ENCODE measurements at places on chromosomes 5 and 9.

DNA sequence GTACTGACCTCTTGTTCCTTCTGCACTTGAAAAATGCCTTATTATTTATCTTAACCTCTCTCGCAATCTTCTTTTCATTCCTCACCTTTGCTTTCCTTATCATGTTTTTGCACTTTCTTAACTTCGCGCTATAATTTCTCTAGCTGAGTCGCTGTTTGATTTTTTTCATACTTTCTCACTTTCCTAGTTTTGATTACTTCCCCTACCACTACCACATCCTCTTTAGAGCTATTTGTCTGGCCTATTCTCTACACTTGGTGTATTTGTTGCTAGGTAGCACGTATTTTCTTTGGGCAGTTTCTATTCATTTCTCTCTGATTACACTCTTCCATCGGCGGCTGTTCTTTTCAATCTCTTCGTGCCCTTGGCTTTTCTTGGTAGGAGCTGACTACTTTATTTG, 611.8 kb downstream of the BNC2 start:
- no peak for DNase-seq

- DNase-seq = no peak
Observed at GRCh38 chr5:130624805-130625204, 540.3 kb downstream of the HINT1 start.

- DNase-seq = no peak
Observed at GRCh38 chr9:128243215-128244018, 32.4 kb downstream of the GOLGA2 start.

- DNase-seq = no peak
Observed at GRCh38 chr5:113660206-113660605, 146.7 kb downstream of the YTHDC2 start.

GRCh38 chr5:98585661-98586310, 187.7 kb upstream of the RGMB start:
- no peak for DNase-seq

GRCh38 chr5:109195667-109196066, 214.1 kb downstream of the PJA2 start:
- DNase-seq = no peak

DNA sequence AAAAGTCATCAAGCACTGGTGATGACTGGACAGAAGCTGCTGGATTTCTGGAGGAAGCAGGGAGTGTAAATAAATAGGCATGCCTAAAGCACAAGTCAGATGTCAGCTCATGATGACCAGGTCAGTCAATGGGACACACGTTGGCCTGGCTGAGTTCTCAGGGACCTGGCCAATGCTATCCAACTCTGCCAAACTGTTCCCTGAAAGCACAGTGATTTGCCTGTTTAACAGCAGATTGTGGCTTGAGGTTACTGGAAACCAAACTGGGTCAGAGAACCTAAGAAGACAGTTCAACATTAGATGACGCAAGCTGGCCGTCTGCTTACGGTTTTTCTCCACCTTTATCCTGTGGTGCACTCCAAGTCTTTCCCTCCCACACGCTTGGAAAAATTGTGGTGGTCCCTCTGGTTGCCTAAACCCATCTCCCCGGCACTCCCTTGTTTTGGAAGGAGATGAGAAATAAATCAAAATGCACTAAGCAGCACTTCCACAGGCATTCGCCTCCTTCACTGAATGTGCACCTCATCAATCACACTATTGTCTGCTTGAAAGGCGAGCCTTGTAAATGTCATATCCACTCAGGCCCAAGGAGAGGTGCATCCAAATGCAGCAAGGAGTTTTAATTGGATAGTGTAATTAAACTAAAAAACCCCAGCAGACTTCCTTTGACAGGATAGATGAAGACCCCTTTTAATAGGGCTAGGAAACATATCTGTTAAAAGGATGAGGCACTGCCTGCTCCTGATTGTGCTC, 199.4 kb downstream of the GAPVD1 start:
- peak; percentile 60 for DNase-seq

DNA sequence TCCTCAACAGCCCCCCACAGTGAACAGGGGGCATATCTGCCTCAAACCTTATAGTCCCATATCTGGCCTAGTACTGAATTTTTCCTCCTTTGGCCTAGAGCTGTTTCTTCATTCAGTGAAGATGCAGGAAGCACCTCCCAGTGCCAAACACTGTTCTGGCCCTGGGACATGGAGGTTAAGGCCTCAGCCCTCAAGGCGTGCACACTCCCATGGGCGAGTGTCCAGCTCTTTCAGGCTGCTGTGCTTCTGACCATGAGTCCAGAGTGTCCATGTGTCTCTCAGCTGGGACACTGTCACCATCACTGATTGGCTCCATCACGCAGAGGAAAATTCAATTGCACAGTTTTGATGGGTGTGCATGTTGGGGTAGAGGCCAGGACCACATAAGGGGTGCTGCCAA, 151.5 kb downstream of the PAX5 start:
- DNase-seq = no peak
